Esophagus mucosa (tissue), 1 donor: ENCODE measurements at places on chromosomes 1 and 21. TPM values are rescaled to one million over a fixed set of nuclear protein-coding genes. Genes with fewer than 3 reads are reported as not detected.

GRCh38 chr1:213979751-213980586 lies 7.8 kb upstream of the PROX1 start:
- ATAC-seq = no peak

DNA sequence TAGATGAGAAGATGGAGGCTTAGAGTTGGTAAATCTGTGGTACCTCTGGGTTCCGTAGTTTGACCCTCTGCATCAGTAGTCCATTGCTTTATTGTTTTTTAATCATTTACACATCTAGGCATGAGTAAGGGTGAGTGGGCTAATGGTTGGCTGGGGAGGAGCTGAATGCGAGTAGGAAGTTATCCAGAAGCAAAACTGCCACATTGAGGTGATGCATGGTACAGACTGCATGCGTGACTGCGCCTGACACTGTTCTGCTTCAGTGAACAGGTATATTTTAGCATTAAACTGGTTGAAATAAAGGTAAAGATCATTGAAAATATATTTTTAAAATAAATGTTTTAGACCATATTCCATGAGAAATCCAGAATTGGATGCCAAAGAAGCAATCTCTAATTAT lies 4.4 kb downstream of the DNAJC16 start:
- no peak for ATAC-seq

- ATAC-seq = no peak
Measured at GRCh38 chr21:27268290-27268689, 301.4 kb upstream of the ADAMTS5 start.

GRCh38 chr1:181097242-181097641 lies 8.7 kb downstream of the IER5 start:
- ATAC-seq = no peak

GRCh38 chr1:149884433-149885338 lies 14.7 kb upstream of the BOLA1 start:
- no peak for ATAC-seq

GRCh38 chr21:32389337-32390015 lies 3.3 kb downstream of the URB1 start:
- no peak for ATAC-seq

DNA sequence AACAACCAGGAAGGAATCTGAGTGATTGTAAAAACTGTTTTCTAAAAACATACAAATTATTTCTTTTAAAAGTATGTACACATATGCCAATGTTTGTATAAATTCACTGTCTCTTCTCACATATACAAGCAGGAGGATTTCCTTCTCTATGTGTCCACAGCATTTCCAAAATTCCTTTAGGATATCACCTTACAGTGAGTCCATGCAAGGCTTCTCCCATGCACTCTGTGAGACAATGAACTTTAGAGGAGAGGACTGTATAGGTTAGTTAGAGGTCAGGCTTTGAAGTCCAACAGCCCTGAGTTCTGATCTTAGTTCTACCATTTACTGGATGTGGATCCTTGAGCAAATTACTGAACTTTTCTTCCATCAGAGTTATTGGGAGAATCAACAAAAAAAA lies 34.1 kb upstream of the USH2A start:
- no peak for ATAC-seq

GRCh38 chr1:113783254-113784103 lies 24.2 kb upstream of the PHTF1 start:
- ATAC-seq = peak; percentile 81

PGBD5 gene
- total RNA-seq = 6.4 TPM

LCE3E gene
- 4.3 TPM for total RNA-seq

BATF3 gene
- total RNA-seq = 0.68 TPM

DNA sequence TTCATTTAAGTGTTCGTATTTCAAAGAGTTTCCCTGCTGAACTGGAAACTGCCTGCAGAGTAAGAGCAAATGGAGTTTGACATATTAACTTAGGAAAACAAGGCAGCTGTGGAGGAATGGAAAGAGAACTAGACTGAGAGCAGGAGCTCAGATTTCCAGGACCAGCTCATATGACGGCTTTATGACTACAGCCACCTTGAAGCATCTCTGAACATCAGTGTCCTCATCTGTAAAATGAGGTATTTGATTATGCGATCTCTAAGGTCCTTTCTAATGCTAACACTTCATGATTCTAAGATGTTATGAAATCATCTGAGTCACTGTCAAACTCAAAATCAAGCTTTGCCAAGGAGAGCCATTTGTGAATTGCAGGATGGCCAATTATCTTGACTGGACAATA lies 112.3 kb downstream of the PRRX1 start:
- ATAC-seq = no peak

GRCh38 chr1:242886137-242886536 lies 361.6 kb upstream of the PLD5 start:
- ATAC-seq = no peak

DNA sequence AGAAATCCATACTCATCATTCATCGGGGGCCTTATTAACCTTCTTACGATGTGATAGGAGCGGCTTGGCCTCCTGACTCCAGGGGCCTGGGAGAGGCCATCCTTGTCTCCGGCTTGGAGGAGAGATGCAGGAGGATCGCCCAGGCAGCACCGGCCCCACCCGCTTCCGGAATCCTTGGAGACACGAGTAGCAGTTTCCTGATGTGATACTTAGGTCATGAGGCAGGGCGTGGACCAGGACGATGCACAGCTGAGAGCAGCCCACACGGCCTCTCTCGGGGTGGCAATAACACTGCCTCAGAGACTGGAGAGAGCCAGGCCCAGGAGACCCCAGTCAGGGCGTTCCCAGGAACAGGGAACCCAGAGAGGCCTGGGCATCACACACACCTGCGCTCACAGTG lies 163.6 kb upstream of the ARHGEF16 start:
- ATAC-seq = no peak

TCHHL1 gene
- total RNA-seq = not detected

GRCh38 chr1:166164995-166165660 lies 1.7 kb downstream of the FAM78B start:
- ATAC-seq = no peak

DNA sequence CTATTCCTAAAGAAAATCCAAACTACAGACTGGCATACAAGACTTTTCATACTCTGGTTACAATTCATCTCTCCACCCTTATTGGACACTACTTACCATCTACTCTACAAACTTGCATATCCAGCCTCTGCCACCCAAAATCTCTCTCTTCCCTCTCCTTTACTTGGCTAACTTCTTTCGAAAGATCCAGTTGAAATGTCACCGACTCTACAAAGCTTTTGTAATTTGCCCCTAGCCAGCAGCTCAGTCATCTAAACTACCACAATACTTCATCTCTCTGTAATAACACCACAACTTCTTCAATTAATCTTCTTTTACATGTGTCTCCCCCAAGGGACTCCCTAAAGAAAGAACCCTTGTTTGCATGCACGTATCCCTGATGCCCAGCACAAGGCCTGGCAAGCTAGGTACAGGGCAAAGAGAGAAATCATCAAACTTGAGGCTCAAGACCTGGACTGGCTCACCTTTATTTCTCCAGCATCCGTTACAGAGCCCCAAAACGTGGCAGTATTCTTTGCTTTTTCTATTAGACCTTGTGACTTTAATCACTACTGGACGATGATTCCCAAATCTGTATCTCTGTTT lies 2.7 kb downstream of the ZBTB21 start:
- ATAC-seq = no peak

RNF186 gene
- 0.16 TPM for total RNA-seq

- peak; percentile 48 for ATAC-seq
Measured at GRCh38 chr1:30111431-30111830, 612.0 kb downstream of the MATN1 start.

- no peak for ATAC-seq
Measured at GRCh38 chr1:185860311-185860710, 126.1 kb downstream of the HMCN1 start.
